Stimulated activated CD4-positive, alpha-beta T cell treated with anti-CD3 and anti-CD28 coated beads, TNF-alpha, amount 100 ng/mL, for 1 hour (primary cell): ENCODE measurements at places on chromosomes 16 and 17.

GRCh38 chr16:80034948-80035663 lies 434.6 kb upstream of the MAF start:
- no peak for DNase-seq

GRCh38 chr16:28165598-28165997 lies 46.2 kb downstream of the XPO6 start:
- no peak for DNase-seq

DNA sequence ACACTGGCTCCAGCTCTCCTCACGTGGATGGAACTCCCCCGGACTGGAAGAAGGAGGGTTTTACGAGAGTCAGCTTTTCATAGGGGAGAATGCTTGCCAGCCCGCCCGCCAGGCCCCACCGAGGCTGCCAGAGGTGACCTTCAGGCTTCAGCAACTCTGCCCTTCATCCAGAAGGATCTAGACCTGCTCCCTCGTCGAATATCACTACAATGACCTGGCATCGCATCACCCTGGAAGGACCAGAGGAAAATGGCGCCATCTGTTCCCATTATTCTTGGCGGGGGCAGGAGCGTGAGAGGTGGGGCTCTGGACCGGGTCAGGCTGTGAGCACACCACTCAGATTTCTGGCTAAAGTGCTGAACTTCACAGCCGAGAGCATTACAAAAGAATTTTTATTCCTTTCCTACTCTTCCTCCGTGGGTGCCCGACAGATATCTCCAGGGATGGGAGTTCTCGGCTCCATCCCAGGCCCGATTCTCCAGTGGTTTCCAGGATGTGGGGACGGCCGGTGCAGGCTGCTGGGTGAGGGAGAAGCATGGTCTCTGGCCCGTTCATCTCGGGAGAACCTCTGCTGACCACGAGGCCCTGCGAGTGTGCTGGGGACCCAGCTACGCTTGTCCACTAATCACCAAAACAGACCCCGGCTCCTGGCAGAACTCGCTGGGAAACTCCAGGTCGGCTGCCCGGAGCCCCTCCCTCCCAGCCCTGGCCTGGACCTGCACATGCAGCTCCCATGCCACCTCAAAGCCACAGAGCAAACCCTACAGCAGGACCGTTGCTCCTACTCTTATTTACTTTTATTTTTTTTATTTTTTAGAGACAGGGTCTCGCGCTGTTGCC lies 36.8 kb upstream of the ZNF469 start:
- DNase-seq, result no peak

- DNase-seq, result no peak
These were observed 5.5 kb downstream of the TVP23A start for GRCh38 chr16:10813099-10813455.

- no peak for DNase-seq
These were observed 14.9 kb downstream of the CTU2 start for GRCh38 chr16:88721236-88721635.

GRCh38 chr16:66520406-66521170 lies 29.3 kb downstream of the TK2 start:
- no peak for DNase-seq
